ENCODE measurements at places on chromosomes 3 and 15. TPM values are rescaled to one million over a fixed set of nuclear protein-coding genes. Genes with fewer than 3 reads are reported as not detected.

- no peak for DNase-seq
Measured at GRCh38 chr3:2655229-2655701, 454.9 kb downstream of the IL5RA start.

DNA sequence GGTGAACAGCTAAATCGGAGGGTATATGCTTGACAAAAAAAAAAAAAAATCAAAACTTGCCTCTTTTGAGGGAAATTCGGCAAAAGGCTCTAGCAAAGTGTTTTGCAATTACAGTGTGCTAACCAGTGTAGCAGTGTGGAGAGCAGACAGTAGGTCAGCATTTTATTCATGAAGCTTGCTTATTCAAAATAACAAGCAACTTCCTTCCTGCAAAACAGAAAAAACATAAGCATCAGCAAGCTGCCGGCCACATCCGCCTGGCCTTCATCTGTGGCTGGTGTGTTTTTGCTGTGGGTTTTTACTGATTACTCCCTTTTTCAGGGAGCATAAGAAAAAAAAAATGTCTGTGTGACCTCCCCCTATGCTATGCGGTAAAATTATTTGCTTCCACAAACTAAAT, 434.1 kb downstream of the OCA2 start:
- no peak for DNase-seq

GRCh38 chr15:91476861-91477260, 376.6 kb upstream of the SLCO3A1 start:
- DNase-seq, result no peak

DNA sequence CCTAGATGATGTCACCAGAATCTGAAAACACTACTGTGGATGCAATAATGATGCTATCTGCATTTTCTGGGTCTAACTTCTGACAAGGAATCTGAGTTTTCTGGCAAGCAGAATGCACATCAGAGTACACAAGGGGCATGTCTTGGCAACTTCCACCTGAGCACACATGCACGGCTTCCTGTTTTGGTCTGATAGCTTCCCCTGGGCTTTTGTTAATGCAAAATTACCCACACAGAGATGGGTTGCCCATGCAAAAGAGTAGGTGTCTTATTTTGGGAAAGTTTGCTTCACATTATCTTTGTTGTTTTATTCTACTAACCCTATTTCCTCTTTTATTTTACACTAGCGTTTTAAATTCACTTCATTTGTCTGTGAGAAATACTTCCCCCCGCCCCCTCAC, 74.2 kb upstream of the SATB1 start:
- DNase-seq, result no peak

DNA sequence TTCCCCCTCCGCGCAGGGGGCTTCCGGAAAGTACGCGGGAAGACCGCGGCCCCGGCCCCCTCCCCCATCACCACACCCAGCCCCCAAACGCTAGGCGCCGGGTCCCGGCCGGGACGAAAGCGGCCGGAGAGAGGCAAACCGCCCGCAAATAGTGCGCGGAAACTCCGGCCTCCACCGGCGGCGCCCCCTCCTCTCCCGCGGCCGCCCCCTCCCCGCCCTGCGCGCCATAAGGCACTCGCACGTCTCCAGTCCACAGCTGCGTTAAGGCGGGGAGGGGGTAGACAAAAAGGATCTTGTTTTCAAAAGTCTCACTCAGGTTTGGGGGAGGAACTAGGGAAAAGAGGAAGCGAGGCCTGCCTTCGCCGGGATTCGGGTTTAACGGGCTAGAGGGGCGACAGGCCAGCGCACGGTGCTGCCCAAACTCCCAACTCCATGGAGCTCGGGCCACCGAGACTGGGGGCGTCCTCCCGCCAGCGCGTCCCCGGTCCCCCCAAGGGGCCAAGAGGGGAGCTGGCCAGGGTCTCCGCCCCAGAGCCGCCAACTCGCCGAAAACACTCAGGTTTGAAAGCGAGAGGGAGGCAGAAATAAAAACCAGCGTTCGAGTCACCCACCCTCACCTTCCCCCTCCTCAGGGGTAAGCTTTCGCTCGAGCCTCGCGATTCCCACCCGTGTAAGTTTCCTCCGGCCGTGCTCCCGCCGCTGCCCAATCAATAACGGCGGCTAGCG, 1.8 kb downstream of the ANP32A start:
- peak; percentile 51 for DNase-seq

DNA sequence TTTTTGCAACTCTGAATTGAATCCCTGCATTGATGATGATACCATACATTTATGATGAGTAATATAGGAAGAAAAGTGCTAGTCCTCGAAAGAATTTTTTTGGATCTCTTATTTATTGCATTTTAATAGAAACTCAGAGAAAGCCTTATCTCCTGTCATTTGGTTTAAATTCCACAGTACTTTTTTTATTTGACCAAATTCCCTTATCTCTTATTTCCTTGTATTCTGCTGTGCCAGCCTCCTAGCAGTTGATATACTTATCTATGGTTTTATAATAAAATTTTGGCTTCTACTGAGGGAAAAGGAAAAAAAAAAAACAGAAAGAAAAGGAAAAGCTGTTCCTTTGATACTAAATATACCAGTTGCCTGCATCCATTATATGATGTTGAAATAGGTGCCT, 535.1 kb upstream of the NR2F2 start:
- no peak for DNase-seq

DNA sequence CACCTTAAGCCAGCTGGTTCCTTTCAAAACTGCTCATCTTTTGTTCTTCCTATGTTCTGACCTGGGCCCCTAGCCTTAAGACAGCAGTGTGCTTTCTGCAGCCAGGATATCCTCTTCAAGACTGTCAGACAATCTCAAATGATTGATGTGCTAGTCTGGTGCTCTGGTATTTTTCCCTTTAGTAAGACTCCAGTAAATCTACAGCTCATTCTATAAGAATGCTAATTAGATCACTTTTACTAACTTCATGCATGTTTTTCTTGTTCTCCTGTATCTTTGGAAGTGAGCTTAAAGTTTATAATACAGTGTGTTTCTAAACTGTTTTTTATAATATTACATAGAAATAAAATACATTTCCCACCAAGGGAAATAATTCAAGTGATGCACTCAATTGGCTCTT, 220.9 kb upstream of the NANOGP8 start:
- DNase-seq, result no peak

DNA sequence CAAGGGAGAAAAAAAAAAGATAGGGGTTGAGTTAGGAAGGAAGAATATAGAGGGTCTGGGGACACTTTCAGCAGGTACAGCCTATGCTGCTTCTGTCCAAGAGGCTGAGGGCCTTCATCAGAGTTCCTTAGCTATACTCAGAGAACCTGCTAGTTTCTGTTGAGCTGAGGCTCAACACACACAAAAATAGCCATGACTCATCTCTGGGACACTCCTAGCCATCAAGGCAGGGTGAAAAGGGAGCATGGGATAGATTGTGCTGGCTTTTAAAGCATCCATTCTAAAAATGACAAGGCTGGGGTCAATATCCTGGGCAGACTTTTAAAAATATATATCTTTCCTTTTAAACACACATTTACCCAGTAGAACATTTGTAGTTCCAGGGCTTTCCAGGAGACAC, 2.8 kb upstream of the RTP2 start:
- no peak for DNase-seq

GRCh38 chr3:33803894-33804526, 5.6 kb downstream of the PDCD6IP start:
- DNase-seq, result no peak

DNA sequence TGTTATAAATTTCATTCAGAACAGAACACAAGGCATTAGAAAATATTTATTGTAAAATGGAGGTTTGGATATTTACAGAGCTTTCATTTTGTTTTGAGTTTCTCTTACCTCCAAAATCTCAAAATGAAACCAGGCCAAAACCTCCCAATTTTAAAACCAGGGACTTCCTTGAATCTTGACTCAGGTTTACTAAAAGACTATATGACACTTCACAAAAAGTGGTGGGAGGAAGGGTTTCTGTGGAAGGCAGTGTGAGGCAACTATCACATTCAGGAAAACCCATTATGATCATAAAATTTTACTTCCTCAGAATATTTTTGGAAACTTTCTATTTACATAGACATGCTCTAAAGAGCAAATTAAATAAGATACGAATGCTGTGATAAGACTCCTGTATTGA, 205.8 kb upstream of the EOMES start:
- no peak for DNase-seq

- DNase-seq, result no peak
Measured at GRCh38 chr3:100526613-100527346, 34.4 kb downstream of the TMEM45A start.

DNA sequence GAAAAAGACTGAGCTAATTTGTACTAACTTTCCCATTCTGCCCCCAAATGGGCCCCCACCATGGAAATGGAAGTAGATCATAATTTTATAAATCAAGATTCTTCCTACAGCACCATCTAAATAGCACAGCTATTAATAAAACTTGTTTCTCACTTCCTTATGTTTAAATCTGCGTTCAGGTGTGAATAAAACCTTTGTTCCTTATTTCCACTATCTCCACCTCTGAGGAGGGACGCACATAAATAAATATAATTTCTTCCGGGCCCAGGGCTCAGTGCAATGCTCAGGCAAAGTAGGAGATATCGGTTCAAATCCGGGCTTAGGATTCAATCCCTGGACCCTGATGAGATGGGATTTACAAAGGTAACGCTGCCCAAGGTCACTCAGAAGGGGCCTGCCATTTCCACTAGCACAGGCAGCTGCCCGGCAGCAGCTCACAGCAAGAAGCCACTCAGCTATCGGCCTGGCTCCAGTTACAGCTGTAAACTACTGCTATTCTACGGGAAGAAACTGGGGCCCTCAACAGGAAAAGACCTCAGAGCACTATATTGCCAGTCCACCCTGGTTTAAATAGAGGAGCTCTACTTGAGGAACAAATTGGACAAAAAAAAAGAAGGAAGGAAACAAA, 52.5 kb downstream of the FOXP1 start:
- DNase-seq, result no peak

GRCh38 chr15:67922971-67923945, 83.4 kb upstream of the RNU6-1 start:
- no peak for DNase-seq

DNA sequence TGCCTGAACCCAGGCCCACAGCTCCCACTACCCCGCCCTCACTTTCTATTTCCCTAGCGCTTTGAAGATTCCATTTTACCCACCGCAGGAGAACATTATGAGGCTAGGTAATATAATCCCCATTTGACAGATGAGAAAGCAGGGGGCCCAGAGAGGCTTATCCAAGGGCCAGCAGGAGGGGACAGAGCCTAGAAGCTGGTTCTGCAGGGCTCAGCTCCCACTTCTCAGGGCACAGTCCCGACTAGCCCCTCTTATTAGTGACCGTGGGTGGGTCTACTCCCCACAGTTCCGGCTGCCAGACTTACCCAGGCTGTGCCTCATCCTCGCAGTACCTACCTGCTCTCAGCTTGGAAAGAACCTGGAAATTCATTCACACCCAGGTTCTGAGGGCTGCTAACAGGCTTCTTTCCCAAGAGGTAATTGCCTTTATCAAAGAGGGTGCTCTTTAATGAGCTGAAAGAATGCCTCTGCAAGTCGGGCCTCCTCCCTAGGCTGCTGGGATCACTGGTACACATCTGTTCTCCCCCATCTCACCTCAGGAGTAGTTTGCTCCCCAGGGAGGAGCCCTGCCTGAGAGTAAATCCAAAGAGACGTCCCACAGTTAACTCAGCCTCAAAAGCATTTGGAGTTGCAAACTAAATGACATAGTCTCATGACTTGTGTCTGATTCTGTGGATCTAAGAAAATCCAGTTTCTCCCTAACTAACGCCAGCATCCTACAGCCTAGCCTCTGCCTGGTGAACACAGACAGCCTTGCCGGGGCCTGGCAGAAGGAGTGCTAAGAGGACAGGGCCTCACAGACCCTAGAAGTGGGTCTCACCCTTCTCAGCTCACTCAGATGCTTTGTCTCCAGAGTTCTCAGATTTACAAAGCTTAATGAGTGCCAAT, 125.0 kb downstream of the CHSY1 start:
- no peak for DNase-seq

- DNase-seq, result no peak
Measured at GRCh38 chr15:43966646-43967045, 139.8 kb downstream of the WDR76 start.

DNA sequence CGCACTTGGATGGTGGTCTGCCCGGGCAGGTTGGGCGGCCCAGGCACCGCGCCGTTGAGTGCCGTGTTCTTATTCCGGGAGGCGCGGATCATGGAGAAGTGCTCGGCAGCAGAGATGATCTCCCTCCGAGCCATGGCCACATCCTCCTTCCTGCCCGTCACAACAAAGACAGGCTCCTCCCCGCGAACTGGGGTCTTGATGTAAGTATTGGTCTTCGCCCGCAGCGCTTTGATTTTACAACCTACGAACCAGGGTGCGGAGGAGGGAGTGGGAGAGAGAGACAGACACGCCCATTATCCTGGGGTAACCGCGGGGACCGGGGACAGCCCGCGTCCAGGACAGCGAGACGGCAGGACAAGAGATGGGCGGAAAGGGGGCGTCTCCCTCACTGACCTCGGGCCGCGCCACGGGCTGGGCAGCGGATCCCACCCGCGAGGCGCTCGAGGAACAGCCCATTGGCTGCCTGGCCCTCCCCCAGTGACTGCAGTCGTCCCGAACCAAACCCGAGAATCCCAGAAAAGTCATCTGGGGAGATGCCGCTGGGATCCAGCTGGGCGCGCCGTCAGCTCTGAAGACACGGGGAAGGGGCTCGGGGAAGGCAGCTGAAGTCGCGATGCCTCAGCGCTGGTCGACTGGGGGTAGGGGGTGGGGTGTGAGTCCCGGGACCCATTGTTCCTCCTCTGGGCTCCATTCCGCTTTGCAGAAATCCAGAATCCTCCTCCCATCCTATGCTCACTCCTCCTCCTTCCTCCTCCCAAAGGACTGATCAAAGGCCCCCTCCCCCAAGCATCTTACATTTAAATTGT, 1.2 kb downstream of the MEX3B start:
- DNase-seq, result peak; percentile 72

- no peak for DNase-seq
Measured at GRCh38 chr3:195125646-195126045, 145.3 kb downstream of the XXYLT1 start.

GRCh38 chr3:141656771-141657170, 81.3 kb upstream of the RNF7 start:
- DNase-seq, result no peak

DNA sequence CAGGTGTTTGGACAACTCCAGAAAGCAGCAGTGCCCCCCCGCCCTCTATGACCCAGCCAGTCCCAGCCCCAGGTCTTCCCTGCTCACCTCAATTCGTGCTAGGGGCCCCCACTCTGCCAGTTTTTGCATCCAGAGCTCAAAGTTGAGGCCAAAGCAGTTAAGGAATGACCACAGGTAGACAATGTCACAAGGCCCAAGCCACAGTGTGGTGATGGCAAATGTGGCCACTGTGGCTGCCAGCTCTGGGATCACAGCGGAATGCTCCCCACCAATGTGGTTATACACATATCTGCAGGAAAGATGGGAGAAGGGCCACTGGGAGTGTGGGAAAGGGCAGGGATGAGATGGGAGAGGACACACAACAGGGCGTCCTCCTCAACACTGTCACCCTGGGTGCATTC, 8.2 kb downstream of the KLHL40 start:
- DNase-seq, result no peak

GRCh38 chr3:16516695-16517481, 3.4 kb upstream of the RFTN1 start:
- peak; percentile 31 for DNase-seq

- DNase-seq, result no peak
Measured at GRCh38 chr15:75763137-75763611, 50.5 kb upstream of the CSPG4 start.

The PLA2G4B gene
- 12.7 TPM for polyA plus RNA-seq

The PRTG gene
- polyA plus RNA-seq, result 8.2 TPM

The CFAP91 gene
- 8.1 TPM for polyA plus RNA-seq

The PLSCR2 gene
- 0.77 TPM for polyA plus RNA-seq

The GMPPB gene
- polyA plus RNA-seq, result 12.3 TPM

The TRPC1 gene
- polyA plus RNA-seq, result 10.0 TPM

The SPSB4 gene
- 9.2 TPM for polyA plus RNA-seq

The SNX1 gene
- 127 TPM for polyA plus RNA-seq

The SLC28A2 gene
- polyA plus RNA-seq, result 0.46 TPM

The ACTRT3 gene
- 2.3 TPM for polyA plus RNA-seq

Measured in right lung (tissue), 10 donors.